Stimulated activated CD4-positive, alpha-beta T cell treated with anti-CD3 and anti-CD28 coated beads, Interleukin-12 subunit alpha, Interleukin-12 subunit beta, amount 100 ng/mL, for 24 hours (primary cell): ENCODE measurements at places on chromosomes 3 and 15.

DNA sequence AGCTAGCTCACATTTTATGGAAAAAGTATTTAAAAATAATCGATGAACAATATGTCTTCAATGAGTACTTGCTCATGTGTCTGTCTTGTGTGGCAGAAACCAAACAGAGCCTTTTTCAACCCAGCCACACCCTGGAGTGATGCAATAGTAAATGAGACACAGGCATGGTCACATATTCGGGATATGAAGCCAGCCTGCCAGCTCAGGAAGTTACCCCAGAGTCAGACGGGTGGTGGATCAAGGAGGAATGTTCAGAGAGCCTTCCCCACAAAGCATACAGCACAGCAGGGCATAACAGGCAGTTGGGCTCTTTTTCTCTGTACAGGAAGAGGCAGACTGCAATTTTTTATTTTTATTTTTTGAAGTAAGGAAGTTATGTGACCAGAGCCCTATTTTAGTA is 27.3 kb downstream of the LARP6 start:
- DNase-seq = no peak

DNA sequence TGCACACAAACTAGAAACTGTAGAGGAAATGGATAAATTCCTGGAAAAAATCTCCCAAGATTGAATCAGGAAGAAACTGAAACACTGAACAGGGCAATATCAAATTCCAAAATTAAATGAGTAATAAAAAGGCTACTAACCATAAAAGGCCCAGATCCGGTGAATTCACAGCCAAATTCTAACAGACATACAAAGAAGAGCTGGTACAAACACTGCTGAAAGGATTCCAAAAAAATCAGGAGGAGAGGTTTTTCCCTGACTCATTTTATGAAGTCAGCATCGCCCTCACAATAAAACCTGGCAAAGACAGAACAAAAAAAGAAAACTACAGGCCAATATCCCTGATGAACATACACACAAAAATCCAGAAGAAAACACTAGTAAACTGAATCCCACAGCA is 462.4 kb upstream of the THBS1 start:
- no peak for DNase-seq

GRCh38 chr3:52120556-52121463 is 33.4 kb downstream of the POC1A start:
- DNase-seq = no peak

- DNase-seq = no peak
Observed at GRCh38 chr3:106206146-106206545, 337.3 kb upstream of the CBLB start.

DNA sequence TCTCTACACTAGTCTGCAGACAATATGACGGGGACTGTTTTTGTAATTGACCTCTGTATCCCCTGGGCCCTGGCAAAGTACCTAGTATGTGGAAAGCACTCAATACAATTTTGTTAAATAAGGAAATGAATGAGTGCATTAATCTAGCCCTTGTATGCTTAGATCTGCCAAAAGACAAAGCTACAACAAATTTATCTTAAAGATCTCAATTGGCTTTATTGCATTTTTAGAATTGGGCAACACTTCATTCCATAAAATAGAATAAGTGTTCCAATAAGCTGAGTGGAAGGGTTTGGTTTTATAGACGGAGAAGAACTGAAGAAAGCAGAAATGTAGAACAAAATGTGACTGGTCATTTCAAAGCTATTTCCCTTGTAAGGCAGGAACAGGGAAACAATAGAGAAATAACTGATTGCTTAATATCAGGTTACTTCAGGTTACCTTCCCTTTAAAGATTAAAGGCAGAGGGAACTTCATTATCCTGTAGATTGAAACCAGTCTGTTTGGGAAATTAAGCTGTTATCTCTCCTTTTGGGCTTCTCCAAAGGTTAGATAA is 108.3 kb upstream of the MME start:
- DNase-seq = no peak

GRCh38 chr15:63292241-63292640 is 14.8 kb downstream of the APH1B start:
- DNase-seq = no peak

- DNase-seq = no peak
Observed at GRCh38 chr3:148923592-148923991, 58.5 kb downstream of the CPA3 start.

DNA sequence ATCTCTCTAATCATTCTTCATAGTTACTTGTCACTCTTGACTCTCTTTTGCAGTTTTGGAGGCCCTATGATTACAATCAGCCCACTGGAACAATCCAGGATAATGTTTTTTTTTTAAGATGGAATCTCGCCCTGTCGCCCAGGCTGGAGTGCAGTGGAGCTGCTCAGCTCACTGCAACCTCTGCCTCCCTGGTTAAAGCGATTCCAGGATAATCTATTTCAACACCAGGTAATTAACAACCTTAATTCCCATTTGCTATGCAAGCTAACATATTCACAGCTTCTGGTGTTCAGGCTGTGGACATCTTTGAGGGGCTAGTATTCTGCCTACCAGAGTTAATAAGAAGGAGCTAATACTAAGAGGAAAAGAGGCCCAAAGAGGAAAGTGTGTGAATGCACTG is 1.1 kb upstream of the BLOC1S6 start:
- no peak for DNase-seq

DNA sequence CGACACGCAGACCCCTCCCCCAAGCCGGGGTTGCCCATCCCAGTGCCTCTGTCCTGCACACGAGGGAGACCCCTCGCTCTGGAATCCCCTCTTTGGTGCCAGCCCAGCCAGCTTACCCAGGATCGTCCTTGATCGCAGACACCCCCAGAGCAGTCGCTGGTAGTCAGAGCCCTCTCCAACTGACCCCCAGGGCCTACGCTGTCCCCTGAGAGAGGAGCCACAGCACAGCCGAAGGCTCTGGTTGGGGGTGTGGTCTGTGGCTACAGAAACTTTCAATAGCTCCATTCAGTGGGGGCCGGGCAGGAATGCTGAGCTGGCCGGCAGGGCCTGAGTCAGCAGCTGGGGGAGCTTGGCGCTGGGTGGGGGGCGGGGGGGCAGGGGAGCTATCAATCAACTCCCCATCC is at the start of gene LCTL:
Gene LCTL (minus strand): TSS at position 258 of the 404 bp plus-strand sequence. CDS start 633 bp downstream, outside the sequence.
- no peak for DNase-seq

- DNase-seq = no peak
Observed at GRCh38 chr15:77387365-77388105, 32.4 kb downstream of the PEAK1 start.

DNA sequence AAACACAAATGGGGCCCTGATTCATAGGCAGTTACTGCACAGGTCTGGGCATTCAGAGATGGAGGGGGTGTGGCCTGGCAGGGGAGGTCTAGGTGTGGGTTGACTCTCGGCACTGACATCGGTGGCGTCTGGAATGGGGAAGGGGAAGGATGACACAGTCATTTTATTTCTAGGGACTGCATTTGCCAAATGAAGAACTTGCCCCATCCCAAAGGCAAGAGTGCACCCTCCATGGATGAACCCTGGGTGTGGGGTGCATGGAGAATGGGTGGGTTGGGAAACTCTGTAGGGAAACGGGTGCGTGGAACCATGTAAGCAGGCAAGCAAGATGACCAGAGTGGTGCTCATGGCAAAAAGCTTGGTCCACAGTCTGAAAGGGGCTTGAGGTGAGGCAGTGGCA is 24.5 kb downstream of the SLC6A20 start:
- no peak for DNase-seq

- DNase-seq = no peak
Observed at GRCh38 chr3:124903896-124904834, 17.0 kb upstream of the ITGB5 start.

- no peak for DNase-seq
Observed at GRCh38 chr3:73197187-73197586, 135.7 kb downstream of the EBLN2 start.

DNA sequence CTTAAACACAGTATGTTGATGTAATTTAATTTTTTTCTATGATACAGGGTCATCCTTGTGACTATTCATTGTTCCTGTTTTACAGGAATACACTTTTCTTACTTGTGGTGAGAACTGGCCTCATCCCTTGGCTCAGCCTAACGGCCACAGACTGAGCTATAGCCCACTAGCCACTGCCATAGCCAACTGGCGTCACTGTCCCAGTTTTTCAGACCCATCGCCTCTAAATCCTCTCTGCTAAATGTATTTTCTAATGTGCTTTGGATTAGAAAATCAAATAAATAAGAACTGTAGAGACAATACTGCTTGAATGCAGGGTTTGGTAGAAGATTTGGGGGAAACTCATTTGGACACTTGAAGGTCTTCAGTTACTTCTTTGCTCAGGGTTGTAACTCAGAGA is 113.1 kb downstream of the TIGIT start:
- DNase-seq = no peak

- DNase-seq = no peak
Observed at GRCh38 chr15:40981186-40981585, 27.9 kb downstream of the CHAC1 start.

DNA sequence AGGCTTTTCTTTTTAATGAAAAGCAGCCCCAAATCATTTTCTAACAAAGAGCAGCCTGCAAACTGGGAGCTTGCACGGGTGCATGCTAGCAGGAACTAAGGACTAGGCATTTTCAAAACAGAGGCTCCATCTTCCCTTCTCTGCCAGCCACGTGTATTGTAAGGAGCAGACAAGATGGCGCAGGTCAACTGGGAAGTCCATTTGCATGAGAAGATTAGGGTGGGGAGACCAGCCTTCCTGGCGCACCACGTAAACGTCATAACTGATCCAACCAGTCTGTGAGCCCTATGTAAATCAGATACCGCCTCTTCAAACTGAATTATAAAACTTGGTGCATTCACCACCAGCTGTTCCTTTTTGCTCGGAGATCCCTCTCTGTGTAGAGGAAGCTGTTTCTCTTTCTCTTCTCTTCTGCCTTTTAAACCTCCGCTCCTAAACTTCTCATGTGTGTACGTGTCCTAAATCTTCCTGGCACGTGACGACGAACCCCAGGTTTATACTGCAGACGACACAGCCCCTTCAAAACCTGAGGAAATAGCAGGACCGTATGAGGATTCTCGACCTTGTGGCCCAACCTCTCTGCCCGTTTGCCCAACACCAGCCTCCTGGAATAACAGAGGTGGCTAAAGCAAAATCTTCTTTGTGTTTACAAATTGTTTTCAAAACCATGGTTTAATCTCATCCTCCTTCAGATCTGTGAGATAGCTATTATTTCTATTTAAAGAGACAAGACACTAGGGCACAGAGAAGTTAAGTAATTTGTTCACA is 26.4 kb upstream of the SLC30A4 start:
- DNase-seq = no peak

DNA sequence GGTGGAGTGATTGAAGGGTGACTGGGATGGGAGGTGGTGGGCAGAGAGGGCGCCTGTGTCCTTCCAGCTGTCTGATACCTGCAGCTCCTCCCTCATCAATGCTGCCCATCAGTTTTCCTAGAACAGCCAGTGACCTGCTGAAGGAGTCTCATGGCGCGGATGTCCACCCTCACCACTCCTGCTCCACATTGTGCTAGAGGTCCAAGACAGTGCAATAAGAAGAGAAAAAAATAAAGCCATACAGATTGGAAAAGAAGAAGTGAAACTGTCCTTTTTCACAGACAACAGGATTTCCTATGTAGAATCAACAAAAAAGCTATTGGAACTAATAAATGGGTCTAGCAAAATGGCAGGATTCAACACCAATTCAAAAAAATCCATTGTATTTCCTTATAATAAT is 7.4 kb downstream of the ZDHHC19 start:
- DNase-seq = no peak

DNA sequence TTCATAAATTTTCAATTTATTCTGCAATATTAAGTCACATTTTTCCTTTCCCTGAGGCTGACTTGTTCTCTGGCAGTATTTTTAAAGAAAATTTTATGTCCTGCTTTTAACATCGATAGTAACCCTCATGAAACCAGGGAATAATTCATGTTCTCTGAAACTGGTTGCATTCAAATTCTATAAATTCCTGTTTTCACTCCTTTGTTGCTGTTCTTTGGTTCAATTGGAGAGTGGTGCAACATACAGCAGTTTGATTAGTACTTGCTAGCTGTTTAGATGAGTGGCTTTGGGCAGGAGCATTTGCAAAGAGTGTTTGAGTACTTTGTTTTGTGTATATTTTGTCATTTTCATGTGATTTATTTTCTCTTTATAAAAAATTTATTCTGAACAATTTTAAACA is 19.2 kb downstream of the ZIC1 start:
- DNase-seq = no peak

GRCh38 chr3:189631409-189631808 is 220 bp downstream of the TP63 start:
- no peak for DNase-seq

DNA sequence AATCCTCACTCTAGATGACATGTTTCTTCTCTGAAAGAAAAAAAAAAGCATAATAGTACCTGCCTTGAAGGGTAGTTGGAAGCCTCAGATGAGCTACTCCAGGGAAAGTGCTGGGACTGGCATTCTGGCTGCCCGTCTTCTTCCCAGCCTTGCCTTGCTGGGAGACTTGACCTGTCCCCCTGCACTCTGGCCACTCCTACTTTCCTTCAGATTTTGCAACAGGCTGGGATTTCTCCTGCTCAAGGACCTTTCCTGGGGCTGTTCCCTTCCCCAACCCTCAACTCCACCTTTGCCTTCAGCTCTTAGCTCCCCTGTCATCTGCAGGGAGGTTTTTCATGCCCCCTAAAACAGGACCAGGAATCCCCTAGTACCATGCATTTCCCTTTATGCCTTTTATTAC is 609.9 kb upstream of the CFAP20DC start:
- no peak for DNase-seq

DNA sequence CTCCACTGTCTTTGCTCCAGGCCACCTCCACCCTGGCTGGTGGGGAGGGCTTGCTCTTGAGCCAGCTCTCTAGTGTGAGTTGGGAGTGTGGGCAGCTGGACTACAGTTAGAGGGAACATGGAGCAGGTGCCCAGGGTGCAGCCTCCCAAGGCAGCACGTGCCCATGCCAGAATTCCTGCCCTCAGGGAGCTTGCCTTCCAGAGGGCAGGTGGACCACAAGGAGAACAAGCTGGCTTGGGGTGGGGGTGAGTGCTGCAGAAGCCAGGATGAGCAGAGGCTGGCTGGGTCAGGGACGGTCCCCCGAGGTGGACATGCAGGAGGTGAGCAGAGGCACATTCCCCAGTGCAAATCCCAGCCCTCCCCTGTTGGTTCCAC is 89.5 kb downstream of the VGLL4 start:
- no peak for DNase-seq

DNA sequence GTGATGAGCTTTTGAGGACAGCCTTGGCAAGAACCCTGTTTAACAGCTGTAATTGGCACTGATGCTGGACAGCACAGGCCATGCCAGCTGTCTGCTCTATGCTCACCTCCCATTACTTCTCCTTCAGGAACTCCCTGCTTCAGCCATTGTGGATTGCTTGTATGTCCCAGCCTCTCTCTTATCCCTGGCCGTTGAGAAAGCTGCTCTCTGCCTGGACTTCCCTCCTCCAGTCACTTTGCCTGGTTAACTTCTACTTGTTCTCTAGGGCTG is 444.5 kb downstream of the EPHB1 start:
- DNase-seq = no peak

GRCh38 chr3:30435861-30436331 is 170.5 kb upstream of the TGFBR2 start:
- DNase-seq = no peak

DNA sequence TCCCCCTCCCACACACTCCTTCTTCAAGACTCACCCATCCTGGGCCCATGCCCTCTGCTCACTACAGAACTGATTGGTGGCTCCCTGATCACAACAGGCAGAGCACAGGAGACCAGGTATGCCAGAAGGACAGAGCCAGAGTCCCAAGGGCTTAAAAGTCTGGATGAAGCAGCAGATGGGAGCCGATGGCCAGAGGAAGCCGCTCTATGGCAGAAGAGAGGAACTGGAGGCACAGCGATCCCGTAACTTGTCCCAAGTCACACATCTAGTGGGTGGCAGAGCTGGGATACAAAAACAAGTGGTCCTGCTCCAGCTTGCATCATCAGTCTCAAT is 20.7 kb downstream of the ITGA11 start:
- no peak for DNase-seq

GRCh38 chr15:68792901-68793766 is 27.6 kb downstream of the ANP32A start:
- DNase-seq = no peak
